ENCODE measurements at places on chromosomes 1 and 21.
A peak's percentile ranks its signal among the peaks of the same experiment; 100 is the strongest.

GRCh38 chr21:19684328-19684727 lies 1280.7 kb upstream of the TMPRSS15 start:
- DNase-seq: no peak

GRCh38 chr1:207058878-207059867 lies 6.1 kb downstream of the PFKFB2 start:
- DNase-seq: no peak

DNA sequence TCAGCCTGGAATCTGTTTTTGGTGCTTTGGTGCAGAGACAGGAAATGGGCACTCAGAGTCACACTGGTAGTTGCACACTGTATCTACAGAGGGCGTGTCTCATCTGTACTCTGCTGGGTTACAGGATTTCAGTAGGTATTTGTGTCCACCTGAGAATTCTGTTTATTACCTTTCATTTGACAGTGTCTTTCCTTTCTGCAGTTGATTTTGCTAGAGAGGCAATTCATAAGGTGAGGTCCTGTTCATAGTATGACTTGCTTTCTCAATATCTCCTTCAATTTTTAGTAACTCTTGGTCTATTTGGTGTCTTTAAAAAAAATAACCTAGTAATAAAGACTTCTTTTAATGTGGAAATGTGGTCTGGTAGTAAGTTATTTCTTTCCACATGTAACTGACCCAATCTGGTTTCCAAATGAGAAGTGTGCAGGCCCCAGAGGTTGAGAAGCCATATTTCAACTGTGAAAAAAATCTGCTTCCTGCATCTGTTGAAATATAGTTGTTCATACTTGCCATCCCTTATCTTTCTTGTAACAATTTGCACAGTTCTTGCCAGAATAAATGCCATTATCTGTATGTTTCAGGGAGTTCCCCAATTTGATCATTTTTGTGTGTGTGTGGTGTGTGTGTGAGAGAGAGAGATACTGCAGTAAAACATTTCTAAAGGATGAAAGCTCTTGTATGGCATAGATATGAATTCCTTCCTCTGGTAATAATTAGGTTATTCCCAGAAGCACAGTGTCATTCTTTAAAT lies 78.4 kb upstream of the DNAJC6 start:
- no peak for DNase-seq

GRCh38 chr1:206557636-206558473 lies 50.5 kb downstream of the RASSF5 start:
- no peak for DNase-seq

DNA sequence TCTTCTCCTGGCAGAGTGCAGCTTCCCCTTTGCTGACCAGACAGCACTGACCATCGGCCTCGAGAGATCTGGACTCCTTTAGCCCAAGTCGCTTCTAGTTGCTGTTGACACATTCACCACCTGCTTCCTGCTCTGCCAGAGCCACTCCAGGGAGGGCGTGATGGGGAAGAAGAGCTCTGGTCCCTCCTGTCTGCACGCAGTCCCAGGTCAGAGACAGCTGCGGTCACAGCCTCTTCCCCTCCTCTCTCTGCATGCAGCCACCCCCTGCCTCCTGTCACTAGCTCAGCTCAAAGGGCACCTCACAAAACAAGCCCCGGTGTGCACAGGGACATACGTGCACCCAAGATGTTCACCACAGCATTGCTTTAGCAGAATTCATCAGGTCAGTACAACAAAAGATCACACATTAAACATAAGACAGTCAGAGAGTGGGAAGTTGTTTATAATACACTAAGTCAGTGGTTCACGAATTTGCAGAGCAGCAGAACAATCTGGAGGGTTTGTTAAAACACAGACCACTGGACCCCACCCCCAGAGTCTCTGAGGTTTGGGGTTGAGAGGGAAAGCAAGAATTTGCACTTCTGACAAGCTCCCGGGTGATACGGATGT lies 132.9 kb downstream of the SYF2 start:
- DNase-seq: no peak

DNA sequence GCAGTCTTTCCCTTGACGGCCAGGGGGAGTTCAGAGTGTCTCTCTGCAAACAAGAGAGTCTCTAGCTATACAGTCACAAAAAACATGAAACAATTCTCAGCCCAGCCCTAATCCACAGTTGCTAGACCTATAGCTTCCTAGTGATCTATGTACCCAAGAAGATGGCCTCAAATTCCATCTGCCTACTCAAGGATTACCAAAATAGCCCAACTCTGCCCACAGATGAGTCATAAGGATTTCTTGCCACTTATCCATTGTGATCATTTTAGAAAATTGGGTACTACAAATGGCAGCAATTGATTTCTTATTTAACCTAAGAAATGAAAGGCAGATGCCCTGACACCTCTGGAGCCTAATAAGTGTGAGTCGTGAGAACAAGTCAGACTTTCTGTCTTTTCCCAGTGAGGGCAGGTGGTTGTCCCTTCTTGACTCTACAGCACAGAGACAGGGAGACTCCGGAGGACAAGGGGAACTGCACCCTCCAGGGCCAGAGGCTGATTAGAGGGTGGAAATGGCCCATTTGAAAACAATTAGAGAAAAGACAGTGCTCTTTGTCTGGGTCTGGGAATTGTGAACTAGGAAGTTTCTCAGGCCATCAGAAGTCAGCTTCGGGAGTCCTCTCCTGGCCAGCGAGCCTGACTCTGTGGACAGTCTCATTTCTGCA lies 65.4 kb downstream of the ABCA4 start:
- no peak for DNase-seq

GRCh38 chr1:209594440-209594839 lies 10.9 kb downstream of the CAMK1G start:
- no peak for DNase-seq

GRCh38 chr21:29064850-29065481 lies 8.5 kb downstream of the CCT8 start:
- DNase-seq: no peak

GRCh38 chr1:238962941-238963340 lies 423.4 kb upstream of the CHRM3 start:
- no peak for DNase-seq

GRCh38 chr1:102790997-102791396 lies 317.3 kb downstream of the COL11A1 start:
- DNase-seq: no peak

GRCh38 chr1:152048416-152049009 lies 11.7 kb upstream of the S100A11 start:
- peak; percentile 90 for DNase-seq

DNA sequence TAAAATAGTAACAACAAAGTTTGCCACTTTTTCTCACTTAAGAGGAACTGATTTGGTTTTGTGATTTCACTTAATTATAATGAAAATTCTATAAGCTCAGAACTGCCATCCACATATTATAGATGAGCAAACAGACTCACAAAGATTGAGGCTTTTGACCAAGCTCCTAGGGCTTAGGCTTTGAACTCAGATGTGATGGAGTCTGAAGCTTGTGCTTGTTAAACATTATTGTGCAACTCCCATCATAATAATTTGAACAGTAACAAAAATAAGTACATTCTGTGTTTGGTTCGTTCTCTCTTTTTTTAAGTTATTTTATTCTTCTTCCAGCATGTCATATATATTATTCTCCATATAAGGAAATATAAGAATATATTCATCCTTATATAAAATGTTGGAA lies 403.4 kb downstream of the PTPRC start:
- no peak for DNase-seq

DNA sequence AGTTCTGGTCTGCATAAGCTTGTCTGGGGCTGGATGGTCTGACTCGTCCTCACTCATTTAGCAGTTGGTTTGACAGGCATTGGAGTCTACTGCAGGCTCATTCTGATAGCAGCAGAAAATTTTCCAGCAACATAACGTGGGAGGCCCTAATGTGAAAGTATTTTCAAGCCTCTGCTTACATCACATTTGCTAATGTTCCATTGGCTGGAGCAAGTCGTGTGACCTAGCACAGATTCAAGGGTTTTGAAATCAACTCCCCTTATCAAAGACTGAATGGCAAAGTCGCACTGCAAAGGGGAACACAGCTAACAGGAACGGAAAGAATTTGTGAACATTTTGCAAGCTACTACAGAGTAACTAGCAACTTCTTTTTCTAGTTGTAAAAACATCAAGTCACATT lies 2.3 kb upstream of the USH2A start:
- DNase-seq: no peak

- DNase-seq: peak; percentile 28
Observed at GRCh38 chr1:59446257-59446901, 149.5 kb downstream of the FGGY start.

DNA sequence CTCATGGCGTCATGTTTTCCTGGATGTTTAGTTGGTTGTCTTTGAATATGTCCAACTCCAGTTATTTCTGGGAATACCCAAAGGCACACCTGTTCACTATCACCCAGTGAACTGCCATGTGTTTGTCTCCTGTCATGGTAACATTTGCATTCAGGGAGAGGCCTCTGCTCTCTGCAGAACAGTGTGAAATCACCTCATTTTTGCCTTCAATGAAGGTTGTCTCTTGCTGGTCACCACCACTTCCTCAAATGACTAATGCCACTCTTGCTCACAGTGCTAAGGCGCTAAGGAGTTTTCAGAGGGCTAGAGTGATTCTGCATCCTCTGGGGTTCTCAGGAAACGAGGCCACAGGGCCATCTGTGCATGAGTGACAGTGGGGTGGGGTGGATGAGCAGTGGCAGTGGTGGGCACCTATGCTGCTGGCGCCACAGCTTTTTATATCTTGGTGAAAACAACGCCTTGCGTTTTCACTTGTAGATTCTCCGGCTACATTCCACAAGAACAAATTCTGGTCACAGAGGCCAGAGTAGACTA lies 60.0 kb upstream of the ATP5PO start:
- no peak for DNase-seq

DNA sequence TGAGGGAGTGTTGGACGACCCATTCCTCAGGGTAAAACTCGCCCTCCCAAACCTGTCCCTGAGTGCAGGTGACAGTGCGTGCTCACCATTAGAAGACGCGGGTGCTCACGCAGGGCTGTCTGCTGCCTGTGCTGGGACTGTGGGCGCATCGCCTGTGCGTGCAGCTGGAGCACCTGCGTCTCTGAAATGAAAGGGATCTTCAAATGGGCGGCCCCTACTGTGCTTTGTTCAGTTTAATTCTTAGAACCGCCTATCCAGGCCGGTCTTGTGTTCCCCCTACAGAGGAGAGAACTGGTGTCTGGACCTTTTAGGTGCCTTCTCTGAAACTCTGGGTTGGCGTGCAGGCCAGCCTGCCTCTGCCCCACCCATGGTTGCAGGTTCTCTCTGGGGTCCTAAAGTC lies 125.8 kb downstream of the PCBP3 start:
- no peak for DNase-seq

- no peak for DNase-seq
Observed at GRCh38 chr1:213929398-213929797, 58.4 kb upstream of the PROX1 start.

GRCh38 chr1:222995236-222995580 lies 147.8 kb downstream of the TLR5 start:
- no peak for DNase-seq

GRCh38 chr1:203517426-203518110 lies 23.6 kb downstream of the OPTC start:
- no peak for DNase-seq

- no peak for DNase-seq
Observed at GRCh38 chr1:61807606-61808140, 65.4 kb downstream of the PATJ start.

- no peak for DNase-seq
Observed at GRCh38 chr21:42263591-42264131, 44.7 kb downstream of the ABCG1 start.

DNA sequence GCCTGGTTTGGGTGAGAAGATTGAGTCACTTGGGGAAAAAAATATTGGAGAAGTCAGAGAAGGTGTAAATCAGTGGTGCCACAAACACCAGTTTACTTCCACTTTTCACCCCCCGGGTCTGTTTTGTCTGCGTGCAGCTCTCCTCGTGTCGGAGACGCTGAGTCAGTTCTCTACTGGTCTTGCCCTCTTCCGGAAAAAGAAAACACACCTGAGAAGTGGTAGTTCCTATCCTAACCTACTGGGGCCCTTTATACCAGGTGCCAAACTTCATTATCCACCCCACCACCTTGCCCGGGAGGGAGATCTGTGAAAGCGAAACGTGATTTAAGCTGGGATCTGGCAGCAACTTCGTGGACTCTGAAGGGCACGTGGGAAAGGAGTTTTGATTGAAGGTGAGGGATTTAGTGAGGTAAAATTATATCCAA lies 855 bp upstream of the IVNS1ABP start:
- DNase-seq: no peak

- no peak for DNase-seq
Observed at GRCh38 chr1:6386371-6386949, 7.1 kb downstream of the ACOT7 start.

- DNase-seq: peak; percentile 24
Observed at GRCh38 chr1:70034403-70034802, 171.0 kb downstream of the LRRC40 start.

GRCh38 chr1:59475737-59476136 lies 178.8 kb downstream of the FGGY start:
- no peak for DNase-seq

DNA sequence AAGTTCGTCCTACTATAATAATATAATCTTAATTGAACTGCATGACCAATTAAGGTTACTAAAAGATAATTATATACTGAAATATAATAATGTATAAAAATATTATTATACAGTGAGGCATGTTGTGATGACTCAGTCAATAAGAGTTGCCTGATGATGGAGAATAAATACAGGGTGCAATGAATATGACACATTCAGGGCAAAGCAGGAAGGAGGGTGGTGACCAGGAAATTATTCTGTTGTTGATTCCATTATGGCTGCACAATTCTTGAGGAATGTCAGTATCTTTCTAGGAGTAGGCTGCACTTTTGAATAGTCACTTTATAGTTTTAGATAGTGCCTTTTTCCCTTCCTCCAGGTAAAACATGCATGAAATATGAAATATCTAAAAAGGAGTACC lies 46.4 kb upstream of the RGS21 start:
- no peak for DNase-seq

GRCh38 chr1:22918644-22919043 lies 54.0 kb downstream of the LACTBL1 start:
- DNase-seq: no peak

DNA sequence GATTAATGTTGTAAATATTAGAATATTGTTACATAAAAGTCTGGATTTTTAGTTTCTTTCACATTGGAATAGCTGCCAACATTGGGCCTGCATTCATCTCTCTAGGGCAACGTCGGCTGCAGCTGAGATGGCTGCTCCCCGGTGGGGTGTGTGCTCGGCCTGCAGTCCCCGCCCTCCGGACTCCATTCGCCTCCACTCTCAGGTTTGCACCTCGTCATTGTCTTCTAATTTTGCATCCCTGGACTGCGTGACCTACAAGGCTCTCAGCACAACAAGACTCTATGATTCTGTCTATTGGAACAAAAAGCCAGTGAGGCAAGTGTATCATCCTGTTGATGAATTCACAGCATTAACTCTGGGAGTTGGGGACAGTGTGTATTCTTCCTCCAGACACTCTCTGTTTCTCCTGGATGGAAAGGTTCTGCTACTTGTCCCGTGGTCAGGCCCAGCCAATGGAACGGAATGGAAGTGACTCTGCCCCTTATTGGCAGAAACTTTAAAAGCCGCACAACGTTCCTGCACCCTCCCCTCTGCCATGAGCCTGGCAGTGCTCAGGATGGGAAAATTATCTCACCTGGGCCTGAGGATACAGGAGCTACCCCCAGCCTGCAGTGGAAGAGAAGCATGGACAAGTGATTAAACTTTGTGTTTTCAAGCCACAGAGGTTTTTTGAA lies 105.0 kb upstream of the SAMD11 start:
- no peak for DNase-seq

- peak; percentile 25 for DNase-seq
Observed at GRCh38 chr1:41862384-41863221, 56.1 kb downstream of the HIVEP3 start.

Data from T1000 (cell line).